ENCODE measurements at places on chromosomes 1 and 21.
A peak's percentile ranks its signal among the peaks of the same experiment; 100 is the strongest.

GRCh38 chr1:224510880-224511645 lies 76.5 kb upstream of the WDR26 start:
- DNase-seq = no peak

DNA sequence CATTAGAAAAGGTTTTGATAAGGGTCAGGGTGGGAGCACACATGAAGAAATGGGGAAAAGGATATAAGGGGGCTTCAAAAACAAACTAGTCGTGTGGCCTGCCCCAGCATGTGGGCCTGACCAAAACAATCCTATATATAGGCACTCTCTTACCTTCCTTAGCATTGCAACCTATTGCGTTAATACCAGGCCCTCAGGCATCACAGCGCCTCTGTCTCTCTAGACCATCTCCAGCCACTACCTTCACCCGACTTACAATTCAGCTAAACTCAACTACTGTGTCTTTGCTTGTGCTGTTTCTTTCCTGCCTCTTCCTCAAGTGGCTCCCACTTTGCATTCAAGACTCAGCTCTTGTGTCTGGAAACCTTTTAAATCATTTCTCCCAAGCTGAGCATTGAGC lies 47.0 kb upstream of the GJA5 start:
- no peak for DNase-seq

GRCh38 chr1:226131639-226132038 lies 54.9 kb downstream of the ACBD3 start:
- DNase-seq = no peak

DNA sequence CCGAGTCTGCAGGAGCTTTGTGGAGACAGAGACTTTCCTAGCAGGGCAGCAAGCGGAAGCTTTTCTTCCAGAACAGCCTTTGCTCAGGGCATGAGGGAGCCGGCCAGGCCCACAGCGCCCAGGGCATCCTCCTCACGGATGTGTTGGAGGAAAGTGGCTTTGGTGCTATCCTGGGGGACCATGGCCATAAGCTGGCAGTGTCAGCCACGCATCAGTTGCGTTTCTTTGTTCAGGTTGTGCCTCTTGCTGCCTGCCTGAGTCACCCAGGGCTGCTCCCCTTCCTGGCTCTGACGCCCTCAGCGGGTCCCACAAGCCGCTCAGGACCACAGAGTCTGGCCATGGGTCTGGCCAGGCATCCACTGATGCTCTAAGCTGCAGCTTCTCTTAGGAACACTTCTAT lies 39.6 kb upstream of the PRSS38 start:
- no peak for DNase-seq

DNA sequence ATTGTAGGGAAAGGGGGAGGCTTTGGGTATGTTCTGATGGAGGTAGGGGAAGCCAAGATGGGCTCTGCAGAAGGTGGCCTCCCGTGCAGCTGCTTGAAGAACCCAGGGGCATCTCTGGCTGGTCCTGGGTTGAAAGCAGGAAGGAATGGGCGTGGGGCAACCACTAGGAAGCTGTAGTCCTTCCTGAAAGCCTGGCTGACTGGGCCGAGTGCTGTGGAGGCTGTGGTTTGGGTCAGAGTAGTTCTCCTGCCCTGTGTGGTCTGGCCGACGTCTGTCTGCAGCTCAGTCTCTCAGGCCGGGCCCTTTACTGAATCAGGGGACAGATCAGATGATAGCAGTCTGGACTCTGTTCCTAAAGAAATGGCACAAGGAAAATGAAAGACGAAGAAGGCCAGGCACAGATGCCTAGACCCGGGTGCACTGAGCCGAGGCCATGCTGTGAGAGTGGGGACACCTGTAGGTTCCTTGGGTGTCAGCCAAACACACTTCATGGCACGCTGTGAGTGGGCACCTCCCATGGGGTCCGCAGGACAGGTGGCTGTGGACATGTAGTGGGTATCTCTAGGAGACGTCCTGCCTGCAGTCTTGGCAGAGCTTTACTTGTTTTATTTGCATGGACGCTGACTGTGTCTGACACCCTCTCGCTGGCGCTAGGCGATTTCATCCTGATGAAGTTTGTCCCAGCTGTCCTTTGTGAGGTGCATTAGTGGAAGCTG lies 87.0 kb downstream of the POFUT2 start:
- no peak for DNase-seq

DNA sequence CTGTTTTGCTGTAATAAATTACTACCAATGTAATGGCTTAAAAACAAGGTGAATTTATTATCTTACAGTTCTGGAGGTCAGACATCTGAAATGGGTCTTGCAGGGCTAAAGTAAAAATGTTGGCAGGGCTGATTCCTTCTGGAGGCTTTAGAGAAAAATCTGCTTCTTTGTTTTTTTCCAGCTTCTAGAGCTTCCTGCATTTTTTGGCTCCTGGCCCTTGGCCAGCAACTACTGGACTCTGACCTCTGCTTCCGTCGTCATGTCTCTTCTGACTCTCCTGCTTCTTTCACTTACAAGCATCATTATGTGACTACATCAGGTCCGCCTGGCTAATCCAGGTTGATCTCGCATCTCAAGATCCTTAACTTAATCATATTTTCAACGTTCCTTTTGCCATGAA lies 350.9 kb downstream of the S1PR1 start:
- DNase-seq = peak; percentile 89

- DNase-seq = no peak
Observed at GRCh38 chr21:39613041-39613934, 548 bp downstream of the B3GALT5 start.

GRCh38 chr1:152626744-152627143 lies 3.8 kb upstream of the LCE3A start:
- DNase-seq = no peak

- no peak for DNase-seq
Observed at GRCh38 chr1:217137210-217137881, 414.1 kb upstream of the ESRRG start.

GRCh38 chr1:153577138-153577537 lies 11.5 kb upstream of the S100A2 start:
- DNase-seq = no peak

GRCh38 chr1:160541622-160542302 lies 18.7 kb upstream of the SLAMF6 start:
- DNase-seq = no peak
